NCI-H774 (cell line): ENCODE measurements at places on chromosomes 6 and 20.

DNA sequence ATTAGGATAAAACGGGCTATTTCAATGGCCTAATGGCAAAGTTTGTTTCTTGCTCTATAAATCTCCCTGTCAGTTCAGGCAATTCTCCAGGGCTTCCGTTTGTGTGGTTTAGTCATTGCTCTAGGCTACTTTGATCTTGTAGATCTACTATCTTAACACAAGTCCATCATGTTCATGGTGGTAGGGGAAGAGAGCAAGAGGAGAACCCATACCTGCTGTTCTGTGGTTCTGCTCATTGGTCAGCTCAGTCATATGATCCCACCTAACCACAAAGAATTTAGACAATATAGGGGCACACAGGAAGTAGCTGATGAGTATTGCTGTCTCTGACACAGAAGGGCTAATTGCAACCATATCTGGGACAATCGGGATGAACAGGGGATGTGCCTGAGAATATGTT is 4.9 kb upstream of the DEK start:
- no peak for DNase-seq

GRCh38 chr6:146890644-146891434 is 292.1 kb downstream of the ADGB start:
- no peak for DNase-seq

DNA sequence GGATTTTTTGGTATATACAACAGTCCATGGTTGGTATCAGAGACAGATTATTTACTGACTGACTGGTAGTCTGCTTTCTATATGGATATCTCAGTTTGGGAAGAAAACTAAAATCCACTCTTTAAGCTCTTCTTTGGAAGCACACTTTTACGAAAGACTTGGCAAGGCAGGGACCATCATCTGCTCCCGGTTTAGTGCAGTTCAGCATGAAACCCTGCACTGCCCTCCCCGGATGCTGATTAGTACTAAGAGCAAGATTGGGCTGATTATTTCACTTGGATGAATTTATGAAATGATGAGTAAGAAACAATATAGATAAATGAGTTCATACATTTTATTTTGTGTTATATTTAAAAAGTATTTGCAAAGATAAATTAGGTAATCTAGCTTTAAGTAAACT is 56.3 kb downstream of the RGS17 start:
- no peak for DNase-seq

GRCh38 chr6:157885211-157885788 is 62.3 kb downstream of the SNX9 start:
- no peak for DNase-seq

GRCh38 chr6:74757813-74758212 is 448.0 kb downstream of the COL12A1 start:
- no peak for DNase-seq

DNA sequence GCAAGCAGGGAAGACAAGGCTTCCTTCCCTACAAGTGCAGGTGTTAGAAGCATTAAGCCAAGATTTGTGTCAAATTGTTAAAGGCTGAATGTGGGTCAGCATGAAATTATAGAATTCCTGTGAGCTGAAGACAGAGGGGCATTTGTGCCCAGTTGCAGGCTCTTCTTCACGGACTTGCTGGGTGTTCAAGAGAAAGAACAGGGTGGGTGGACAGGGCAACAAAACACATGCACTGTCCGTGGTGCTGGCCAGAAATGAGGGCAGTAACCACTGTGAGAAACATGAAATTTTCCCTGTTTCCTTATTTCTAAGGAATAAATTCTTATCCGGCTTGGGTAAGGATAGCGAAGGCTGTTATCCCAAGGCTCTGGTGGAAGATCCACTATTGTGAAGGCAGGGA is 579.5 kb upstream of the HTR1E start:
- DNase-seq = no peak

DNA sequence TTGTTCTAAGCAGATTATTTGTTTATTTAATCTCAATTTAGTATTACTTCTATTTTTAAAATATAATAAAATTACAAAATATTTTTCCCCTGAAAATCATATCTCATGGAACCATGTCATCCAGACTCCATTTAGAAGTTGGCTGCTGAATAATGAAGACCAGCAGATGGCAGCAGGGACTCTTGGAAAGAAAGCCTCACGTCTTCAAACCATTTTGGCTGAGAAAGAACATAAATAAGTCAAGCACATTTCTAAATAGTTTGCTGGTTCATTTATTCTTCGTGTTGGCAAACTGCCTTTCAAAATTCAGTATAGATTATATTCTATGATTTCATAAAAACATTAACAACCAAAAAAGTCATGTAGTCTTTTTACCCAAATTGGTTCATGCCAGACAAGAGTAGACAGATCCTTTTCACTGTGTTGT is 71.7 kb downstream of the RCAN2 start:
- DNase-seq = peak; percentile 63

- DNase-seq = no peak
These were observed 33.2 kb downstream of the PSMG4 start for GRCh38 chr6:3291987-3292386.

- no peak for DNase-seq
These were observed 140.5 kb downstream of the PREX1 start for GRCh38 chr20:48687117-48687800.

GRCh38 chr6:14422917-14423316 is 305.3 kb downstream of the CD83 start:
- DNase-seq = no peak

DNA sequence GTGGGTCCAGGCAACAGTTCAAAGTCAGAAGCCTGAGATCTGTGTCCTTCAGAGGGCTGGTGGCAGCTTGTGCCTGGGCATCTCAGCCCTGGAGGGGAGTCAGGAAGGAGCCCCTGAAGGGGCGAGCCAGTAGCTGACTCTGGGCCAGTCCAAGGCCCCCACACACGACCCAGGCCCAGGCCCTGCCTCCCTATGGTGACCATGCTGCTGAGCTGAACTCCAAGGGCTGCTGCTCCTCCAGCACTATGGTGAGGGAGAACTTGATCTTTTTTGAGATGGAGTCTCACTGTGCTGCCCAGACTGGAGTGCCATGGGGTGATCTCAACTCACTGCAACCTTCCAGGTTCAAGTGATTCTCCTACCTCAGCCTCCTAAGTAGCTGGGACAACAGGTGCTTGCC is 15.2 kb upstream of the CST3 start:
- DNase-seq = no peak

DNA sequence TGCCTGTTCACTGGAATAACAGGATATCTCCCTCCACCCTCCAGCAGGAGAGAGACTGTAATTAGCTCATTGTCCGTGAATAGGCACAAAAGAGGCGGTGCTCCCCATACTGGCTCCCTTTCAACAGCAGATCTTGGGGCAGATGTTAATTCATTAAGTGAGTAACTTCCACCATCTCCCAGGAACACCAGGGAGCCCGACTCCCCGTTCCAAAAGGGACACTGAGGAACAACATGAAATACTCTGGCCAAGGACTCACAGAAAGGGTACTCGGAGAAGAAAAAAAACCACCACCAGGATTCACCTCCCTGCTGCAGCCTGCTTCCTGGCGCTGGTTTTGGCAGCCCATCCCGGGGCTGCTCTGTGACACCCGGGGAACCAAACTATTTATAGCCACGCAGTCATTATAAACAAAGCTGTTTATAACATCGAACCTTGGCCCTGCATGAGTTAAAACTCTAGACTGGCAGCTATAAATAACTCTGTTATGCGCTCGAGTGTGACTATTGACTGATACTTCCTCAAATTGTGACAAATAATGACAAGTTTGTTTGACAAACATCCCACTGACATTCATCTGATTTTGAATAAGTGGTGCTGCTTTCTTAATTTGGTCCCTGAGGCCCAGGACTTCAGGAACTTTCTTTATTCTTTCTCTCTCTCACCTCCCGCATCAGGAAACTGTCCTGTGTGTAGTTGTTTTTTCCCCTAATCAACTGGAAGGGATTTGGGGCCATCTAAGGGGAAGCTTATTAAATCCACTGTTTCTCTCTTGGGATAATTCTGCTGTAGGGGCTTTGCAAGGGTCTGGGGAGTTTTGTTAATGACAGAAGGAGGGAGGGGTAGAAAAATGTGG is 521.6 kb downstream of the CD83 start:
- peak; percentile 49 for DNase-seq

DNA sequence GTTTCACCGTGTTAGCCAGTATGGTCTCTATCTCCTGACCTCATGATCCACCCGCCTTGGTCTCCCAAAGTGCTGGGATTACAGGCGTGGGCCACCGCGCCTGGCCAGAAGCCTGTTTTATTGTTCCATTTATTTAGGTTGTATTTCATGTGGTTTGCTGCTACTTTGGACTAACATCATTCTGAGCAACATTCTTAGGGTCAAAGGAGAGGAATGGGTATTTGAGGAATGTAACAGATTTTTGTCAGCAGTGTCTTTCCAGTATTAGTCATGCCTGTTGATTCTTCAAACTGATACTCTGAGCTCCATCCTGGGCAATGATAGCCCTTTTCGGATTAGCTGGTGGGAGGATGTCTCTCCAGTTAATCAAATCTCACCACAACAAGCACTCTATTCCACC is 213.0 kb upstream of the CITED2 start:
- DNase-seq = no peak

DNA sequence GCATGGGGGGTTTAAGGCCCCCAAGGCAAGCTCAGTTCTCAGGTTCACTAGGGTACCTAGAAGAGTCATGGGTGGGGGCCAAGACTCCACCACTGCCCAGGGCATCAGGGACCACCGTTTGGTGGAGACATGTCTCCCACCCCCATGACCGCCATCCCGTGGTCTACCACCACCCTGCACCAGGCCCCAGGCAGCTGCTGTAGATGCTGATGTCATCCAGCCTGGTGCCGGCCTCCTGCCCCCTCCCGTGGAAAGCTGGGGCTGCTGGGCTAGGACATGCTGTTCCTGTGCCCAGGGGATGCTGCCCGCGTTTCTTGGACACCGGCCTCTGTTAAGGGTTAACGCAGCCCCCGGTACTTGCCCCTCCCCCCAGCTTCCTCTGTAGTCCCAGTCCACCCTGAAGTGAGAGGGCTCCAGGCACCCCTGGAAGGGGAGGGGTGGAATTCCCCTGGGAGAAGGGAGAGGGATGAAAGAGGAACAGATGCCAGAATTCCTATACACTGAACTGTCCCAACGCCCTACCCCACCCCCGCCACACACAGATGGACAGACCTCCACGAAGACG is 587 bp downstream of the IP6K3 start:
- no peak for DNase-seq

- no peak for DNase-seq
These were observed 86.3 kb upstream of the PROKR2 start for GRCh38 chr20:5402903-5403531.

DNA sequence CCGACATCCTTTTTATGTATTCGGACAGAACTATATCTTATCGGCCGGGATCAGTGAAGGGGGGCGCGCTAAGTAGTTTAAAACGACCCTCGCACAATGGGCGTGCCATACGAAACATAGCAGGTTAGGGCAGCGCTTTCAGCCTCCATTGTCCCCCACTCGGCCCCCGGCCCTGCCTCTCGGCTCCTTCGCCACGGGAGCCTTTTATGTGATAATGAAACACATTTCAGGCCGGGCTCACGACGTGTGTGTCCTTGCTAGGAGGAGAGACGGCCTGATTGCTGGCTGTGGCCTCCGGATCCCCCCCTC is 5.3 kb downstream of the FOXA2 start:
- no peak for DNase-seq

DNA sequence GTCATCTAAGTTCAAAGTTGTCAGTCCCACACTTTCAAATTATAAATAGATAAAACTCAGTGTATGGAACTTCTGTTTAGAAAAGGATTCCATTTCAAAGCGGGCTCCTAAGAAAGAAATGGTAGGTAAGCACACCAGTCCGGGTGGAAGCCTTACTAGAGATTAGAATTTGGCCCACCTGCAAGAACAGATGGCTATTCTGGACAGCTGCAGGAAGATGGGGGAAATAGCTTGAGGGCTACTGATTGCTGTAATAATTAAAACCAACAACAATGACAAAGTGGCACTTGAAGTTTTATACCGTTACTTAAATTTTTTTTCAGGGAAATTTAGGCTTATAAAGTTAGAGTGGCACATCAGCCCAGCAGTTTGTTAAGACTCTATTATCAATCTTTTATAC is 83.3 kb downstream of the HIVEP2 start:
- DNase-seq = no peak

GRCh38 chr6:84455511-84456029 is 228.1 kb upstream of the CEP162 start:
- no peak for DNase-seq

DNA sequence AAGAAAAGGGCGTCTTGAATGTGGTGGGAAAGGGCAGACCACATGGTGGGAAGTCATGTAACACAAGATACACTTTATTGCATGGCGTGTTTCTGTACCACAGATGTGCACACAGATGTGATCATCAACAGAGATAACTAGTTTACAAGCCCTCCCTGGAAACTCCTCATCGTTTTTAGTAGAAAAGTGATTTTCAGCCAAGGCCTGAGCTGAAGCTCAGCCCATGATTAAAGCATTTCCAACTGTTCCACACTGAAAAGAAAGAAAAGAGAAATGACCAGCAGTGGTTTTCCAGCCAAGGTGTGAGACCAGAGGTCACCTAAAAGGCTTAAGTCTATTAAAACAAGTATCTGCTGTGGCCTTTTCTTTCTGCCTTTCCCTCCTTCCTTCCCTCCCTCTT is 463.9 kb upstream of the JAG1 start:
- no peak for DNase-seq

- peak; percentile 2 for DNase-seq
These were observed 72.8 kb upstream of the SPTLC3 start for GRCh38 chr20:12936020-12936419.

GRCh38 chr6:137136065-137136464 is 37.4 kb downstream of the IL22RA2 start:
- no peak for DNase-seq

DNA sequence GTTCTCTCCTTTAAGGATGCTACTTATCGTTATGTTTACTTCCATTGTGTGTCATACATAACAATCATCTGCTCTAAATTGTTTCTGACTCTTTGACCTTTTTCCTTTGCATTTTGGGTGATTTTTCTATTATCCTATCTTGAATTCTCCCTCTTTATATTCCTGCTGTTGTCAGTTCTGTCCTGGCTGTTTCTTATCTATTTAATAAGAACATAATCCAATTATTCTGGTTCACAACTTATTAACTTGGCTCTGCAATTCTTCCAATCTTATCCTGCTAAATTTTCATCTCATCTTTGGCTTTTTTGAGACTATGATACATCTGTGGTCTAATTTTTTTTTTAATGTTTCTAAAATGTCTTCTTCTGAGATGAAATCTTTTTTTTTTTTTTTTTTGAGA is 54.7 kb upstream of the TOX2 start:
- DNase-seq = no peak
